ENCODE measurements at places on chromosomes 5 and 9.

GRCh38 chr5:126098330-126099017 lies 324.7 kb upstream of the GRAMD2B start:
- no peak for DNase-seq

- no peak for DNase-seq
These were observed 31.3 kb downstream of the ADAMTS2 start for GRCh38 chr5:179313849-179314521.

GRCh38 chr9:121997791-121998190 lies 95.3 kb downstream of the TTLL11 start:
- DNase-seq, result no peak

DNA sequence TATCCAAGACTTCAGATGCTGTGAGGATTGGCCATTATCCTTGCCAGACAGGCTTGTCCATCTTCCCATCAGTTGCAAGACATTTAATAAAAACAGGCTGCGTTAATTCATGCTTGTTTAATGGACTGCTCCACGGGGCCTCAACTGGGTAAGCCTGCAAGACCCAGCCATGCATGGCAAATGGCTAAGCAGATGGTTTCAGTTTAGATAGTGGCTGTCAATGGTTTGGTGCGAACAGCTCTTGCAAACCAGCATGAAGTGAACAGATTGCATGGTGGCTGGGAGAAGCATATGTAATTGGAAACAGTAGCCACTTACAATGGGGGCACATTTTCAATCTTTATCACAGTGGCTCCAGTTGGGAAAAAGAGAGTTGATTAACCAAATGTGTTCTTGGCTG lies 628.2 kb upstream of the KLF4 start:
- DNase-seq, result no peak

DNA sequence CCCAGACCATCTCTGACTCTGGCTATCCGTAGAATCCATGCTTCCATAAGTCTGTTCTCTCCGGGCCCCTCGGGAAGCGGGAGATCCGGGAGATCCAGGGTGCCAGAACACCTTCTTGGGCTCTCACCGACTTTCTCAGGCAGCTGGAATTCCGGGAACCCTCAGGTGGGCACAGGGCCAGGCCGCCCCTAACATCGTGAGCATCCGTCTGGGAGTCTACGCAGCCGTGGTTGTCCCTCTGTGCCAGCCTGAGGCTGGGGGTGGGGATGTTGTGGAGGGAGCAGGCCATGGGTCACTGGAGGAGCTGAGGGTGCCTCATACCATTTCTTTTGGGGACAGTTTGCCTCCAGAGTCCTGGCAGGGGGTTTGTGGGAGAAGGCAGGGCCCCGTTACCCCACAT lies 92.3 kb upstream of the COL5A1 start:
- DNase-seq, result no peak

GRCh38 chr5:160188141-160189015 lies 40.9 kb upstream of the FABP6 start:
- no peak for DNase-seq

DNA sequence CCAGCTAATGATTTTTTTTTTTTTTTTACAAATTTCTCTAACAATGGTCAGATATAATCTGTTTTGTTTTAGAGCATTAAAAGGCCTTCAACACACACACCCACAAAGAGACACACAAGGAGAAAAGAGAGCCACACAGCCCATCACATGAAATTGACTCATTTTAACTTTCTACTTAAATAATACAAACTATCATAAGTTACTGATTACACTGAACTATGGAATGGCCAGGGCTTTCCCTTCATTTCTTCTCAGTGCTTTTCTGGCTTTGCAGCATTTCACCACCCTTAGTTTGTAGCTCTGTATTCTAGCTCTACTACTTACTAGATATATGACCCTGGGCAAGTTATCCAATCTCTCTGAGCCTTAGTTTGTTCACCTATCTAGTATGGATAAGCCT lies 13.2 kb downstream of the REEP5 start:
- DNase-seq, result no peak

DNA sequence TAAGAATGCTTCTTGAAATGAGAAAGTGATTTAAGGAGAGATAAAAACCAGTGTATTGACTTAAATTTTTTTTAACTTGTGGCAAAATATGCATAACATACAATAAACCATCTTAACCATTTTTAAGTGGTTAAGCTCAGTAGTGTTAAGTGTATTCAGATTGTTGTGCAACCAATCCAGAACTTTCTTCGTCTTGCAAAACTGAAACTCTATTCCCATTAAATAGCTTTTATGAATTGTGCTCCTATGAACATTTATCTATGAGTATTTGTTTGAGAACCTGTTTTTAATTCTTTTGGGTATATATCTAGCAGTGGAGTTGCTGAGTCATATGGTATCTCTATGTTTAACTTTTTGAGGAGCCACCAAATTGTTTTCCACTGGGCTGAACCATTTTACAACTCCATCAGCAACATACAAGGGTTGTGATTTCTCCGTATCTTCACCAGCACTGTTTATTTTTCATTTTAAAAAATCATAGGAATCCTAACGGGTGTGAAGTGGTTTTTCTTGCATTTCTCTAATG lies 76.6 kb upstream of the ACTBL2 start:
- DNase-seq, result no peak

- DNase-seq, result no peak
These were observed 27.0 kb downstream of the C5 start for GRCh38 chr9:121023064-121023463.

- no peak for DNase-seq
These were observed 72.8 kb downstream of the STARD4 start for GRCh38 chr5:111439473-111440075.

GRCh38 chr5:172745838-172746237 lies 25.2 kb downstream of the DUSP1 start:
- DNase-seq, result no peak

- DNase-seq, result no peak
These were observed 784 bp upstream of the MSANTD3 start for GRCh38 chr9:100426189-100426529.

GRCh38 chr5:113271015-113271414 lies 163.8 kb downstream of the TSSK1B start:
- no peak for DNase-seq

DNA sequence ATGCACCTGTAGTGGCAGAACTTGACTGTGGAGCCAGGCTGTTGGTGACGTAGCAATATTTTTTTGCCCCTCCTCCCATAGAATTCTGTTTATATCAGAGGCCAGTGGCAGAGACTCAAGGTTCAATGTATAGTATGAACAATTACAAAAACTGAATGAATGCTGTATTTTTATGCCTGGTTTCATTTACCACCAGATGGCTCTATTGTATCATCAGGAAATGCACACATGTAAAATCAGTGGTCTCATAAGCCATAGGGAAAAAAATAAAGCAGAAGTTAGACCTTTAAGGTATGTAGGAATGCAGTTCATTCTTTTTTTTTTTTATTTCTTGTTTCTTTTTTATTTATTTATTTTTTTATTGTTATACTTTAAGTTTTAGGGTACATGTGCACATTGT lies 43.6 kb downstream of the CCDC192 start:
- DNase-seq, result peak; percentile 28

GRCh38 chr9:8329561-8330283 lies 530.1 kb upstream of the DMAC1 start:
- no peak for DNase-seq

DNA sequence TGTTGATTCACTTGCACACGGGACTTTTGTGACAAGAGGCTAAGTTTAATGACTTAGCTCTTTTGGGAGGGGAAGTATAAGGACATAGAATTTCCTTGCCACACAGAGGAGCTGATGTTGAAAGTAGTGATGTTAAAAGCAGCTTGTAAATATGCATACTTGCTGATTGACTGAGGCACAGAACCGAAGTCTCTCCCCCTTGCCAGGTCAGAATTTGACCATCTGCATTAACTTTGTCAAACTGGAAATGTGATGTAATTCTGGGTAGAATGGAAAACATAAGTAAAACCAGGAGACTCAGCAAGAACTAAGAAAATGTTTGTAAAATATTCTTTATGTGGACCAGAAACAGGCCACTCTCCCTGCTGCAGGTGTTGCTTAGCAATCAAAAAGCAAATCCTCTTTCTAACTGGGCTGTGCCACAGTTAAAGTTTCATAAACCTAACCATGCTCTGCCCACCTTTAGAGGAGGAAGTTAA lies 284.2 kb downstream of the NR3C1 start:
- DNase-seq, result no peak

- DNase-seq, result no peak
These were observed 7.8 kb upstream of the SOX30 start for GRCh38 chr5:157659868-157660660.

DNA sequence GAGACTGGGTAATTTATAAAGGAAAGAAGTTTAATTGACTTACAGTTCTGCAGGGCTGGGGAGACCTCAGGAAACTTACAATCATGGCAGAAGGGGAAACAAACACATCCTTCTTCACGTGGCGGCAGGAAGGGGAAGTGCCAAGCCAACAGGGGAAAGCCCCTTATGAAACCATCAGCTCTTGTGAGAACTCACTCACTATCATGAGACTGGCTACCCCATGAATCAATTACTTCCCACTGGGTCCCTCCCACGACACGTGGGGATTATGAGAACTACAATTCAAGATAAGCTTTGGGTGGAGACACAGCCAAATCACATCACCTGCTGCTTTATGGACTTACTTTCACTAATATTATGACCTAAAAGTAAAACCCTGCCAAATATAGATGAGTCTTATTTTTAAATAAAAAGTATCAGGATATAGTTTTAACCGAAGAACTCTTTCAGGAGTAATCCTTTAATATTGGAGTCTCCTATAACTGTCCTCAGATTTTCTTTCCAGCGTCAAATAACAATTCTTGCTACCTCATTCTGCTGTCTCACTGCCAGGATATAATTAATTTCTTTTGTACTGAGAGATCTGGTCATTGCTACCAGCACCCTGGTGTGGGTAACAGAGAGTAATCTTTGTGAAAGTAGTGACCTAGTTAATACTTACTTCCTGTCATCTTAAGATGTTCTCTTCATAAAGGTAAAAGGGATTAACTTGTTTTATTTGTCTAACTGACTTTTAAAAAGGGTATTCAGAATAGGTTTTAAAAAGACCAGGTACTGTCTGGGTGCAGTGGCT lies 68.6 kb downstream of the NLN start:
- peak; percentile 30 for DNase-seq

DNA sequence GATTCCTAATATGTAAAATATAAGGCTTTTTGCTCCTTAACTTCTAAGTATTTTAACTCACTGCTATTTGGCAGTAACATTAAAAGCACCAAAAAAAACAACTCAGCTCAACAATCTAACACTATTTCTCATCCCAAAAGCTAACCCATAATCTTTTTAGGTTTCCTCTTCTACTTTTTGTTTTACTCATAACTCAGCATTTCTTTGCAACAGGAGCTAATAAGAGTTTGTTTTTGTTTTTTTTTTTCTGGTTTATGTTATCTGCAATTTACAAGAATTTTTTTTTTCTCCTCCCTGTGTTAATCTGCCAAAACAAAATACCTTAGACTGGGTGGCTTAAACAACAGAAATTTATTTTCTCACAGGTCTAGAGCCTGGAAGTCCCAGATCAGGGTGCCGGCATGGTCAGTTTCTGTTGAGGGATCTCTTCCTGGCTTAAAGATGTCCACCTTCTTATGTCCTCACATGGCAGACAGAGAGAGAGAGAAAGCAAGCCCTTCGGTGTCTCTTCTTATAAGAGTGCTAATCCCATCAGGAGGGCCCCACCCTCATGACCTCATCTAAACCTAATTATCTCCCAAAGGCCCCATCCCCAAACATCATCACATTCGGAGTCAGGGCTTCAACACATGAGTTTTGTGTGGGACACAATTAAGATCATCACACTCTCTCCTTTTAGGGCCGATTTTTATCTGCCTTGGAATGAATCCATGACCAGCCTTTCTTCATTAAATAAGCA lies 31.2 kb downstream of the ARL15 start:
- DNase-seq, result no peak

DNA sequence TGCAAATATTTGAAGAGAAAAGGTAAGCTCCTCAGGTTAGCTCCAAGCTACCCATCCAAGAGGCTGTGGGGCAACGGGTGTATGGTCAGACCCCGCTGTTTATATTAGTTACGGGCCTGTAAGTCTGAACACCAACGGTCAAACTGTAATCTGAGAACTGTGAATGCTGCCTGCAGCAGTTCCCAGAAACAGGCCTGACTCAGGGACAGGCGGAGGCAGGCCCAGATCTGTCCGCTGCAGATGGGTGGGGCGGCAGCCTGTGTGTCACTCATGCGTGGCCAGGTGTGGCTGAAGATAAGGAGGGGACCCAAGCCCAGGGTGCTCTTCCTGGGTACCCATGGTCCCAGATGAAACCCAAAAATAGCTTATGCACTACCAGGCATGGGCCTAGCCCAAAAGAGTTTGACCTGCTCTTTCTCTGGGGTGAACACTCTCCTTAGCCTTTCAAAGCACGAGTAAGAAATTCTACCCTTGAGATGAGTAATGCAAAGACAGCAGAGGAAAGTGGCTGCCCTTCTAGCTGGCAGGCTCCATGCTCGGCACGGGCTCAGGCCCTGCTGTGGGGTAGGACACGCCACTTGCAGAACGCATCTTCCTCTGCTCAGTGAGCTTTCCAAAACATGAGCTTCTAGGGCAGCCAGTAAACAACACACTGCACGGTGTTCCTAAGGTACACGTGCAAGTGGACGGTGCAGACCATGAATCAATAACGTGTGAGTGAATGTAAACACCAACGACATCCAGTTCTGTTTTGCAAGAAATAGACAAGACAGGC lies 9.1 kb downstream of the UBAC1 start:
- DNase-seq, result no peak

Data from CD4-positive, alpha-beta T cell treated with Interleukin-21 for 1 hour (primary cell).